Dermis microvascular lymphatic vessel endothelial cell (primary cell): ENCODE measurements at places on chromosomes 3 and 15. TPM values are rescaled to one million over a fixed set of nuclear protein-coding genes. Genes with fewer than 3 reads are reported as not detected.

- DNase-seq, result no peak
Measured at GRCh38 chr15:98884894-98885293, 122.7 kb downstream of the PGPEP1L start.

Gene CCR2
- not detected in 2 replicates for total RNA-seq

DNA sequence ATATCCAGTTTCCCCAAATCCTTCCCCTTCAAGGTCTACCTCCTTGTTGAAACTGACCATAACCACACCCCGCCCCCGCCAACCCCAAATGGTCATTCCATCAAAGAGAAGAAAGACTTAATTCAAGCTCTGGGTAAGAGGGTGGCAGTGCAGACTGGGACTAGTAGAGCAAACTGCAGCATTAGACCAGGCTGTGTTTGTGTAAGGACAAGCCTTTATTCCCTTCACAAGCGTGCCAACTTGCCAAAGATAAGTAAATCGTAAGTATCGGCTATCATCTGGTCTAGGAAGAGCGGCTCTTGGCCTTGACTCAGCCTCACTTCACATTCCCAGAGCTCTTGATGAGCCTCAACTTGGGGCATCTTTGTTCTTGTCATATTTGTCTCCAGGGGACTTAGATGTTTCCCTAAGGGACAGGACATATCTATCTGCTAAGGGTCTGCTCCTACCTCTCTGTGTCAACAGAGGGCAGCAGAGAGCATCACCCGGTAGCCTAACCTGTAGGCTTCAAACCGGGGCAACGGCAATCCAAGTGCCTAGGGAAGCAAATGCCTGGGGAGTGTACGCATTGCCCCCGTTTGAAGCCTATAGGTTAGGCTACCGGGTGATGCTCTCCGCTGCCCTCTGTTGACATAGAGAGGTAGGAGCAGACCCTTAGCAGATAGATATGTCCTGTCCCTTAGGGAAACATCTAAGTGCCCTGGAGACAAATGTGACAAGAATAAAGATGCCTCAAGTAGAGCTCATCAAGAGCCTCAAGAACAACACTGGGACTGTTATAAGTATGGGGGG, 8.9 kb upstream of the MAP3K13 start:
- DNase-seq, result peak; percentile 43

Gene CD200R1
- total RNA-seq, result not detected in 2 replicates

DNA sequence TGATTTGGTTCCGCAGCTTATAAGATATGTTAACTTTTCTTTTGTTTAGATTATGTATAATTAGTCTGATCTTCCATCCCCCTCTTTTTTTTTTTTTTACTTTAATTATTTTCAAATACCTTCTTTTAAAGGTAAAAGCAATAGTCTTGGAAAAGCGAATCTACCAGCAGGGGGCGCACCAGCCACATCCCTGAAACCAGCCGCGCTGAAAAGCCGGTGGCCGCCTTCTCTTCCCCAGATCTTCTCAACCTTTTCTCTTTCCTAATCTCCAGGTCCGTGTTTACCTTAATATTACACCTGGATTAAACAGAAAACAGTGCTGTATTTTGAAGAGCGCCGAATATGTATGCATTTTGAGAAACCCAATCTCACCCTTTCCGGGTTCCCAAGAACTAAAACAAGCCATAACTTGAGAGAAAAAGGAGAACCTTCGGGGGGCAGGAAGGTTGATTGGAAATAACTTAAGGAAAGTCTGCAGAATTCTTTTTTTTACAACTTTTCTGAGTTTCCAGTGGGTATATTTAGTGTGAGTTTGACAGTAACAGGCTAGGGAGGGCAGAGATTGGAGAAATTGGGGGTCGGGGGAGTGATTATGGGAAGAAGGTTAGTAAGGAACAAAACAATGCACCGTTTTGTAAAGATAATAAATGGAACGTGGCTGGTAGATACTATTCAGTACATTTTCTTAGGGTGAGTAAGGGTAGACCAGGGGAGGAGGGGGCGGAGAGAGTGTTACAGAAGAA, 2.0 kb upstream of the SOX2 start:
- peak; percentile 69 for DNase-seq

DNA sequence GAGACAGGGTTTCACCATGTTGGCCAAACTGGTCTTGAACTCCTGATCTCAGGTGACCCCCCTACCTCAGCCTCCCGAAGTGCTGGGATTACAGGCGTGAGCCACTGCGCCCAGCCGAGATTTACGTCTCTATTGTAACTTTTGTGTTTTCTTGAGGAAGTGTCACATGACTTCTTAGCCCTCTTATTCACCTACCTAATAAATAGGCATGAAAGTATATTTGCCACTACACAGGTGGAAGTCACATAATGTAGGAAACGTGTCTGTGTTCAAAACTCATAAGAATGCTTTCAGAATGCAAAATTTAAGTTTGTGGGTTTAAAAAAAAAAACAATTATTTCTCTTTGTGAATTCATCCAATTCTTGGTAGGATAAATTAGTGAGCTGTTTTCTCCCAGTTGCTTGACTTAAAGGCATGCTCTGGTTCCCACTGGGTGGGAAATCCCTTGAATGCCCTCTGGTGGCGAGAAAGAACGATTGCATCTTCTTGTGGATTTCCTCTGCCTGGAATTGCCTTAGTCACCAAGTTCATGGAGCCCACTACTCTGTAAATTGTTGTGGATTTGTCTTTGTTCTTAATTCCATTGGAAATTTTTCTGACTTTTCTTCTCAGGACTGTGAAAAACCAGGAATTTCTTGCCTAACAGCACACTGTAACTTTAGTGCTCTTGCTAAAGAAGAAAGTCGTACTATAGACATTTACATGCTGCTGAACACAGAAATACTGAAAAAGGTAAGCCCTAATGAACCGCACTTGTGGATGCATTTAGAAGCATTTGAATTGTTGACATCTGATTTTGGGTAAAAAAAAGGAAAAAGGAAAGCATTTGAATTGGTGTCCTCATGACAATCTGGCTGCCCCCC, 82.2 kb upstream of the CTDSPL start:
- peak; percentile 82 for DNase-seq

DNA sequence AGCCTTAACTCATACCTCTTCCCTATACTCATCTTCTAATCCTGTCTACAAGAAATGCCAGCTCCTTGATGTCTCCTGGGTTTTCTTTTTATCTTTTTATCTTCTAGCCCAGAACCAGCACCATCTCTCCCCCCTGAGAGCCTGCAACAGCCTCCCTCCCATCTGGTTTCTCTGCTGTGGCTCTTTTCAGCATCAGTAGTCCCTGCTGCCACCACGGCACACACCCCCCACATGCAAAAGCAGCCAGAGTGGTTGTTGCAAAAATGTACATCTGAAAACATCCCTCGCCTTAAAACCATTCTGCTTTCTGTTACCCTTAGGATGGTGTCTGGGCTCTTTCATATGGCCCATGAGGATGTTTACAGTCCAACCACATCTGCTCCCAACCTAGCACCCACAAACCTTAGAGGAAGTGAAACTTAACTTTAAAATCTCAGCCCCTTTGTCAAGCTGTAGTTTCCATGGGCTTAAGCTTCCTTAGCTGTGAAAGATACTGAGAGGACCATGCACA, 775 bp downstream of the TTC21A start:
- no peak for DNase-seq

DNA sequence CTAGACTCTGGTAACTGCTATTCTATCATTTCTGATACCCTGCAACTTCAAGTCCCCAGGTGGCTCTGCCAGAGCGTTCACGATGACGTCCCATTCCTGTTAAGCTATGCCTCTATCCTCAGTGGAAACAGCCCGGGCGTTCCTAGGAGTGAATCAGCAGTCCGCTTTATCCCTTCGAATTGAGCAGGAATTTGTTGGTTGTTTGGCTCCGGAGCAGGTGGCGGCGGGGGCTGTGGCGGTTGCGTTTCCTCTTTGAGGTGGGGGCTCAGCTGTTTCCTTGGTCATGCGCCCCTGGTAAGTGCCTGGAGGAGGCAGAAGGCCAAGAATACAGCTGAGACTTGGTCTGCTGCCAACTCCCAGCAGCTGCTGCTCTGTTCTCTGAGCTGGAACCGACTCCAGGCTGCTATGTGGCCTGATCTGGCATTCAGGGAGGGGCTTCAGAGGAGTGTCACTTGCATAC, 25.2 kb downstream of the ARPP21 start:
- DNase-seq, result peak; percentile 88

DNA sequence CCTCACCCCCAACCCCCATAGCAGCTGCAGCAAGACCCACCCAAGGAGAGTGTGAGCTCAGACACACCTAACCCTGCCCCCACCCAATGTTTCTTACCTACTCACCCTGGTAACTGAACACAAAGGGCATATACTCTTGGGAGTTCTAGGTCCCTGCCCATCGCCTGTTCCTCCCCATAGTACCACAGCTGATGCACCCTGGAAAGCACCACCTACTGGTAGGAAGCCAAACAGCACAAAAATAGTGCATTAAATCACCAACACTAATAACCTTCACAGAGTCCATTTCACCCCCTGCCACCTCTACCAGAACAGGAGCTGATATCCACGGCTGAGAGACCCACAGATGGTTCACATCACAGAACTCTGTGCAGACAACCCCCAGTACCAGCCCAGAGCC, 245.2 kb downstream of the EFHB start:
- DNase-seq, result no peak

- DNase-seq, result peak; percentile 1
Measured at GRCh38 chr3:142501004-142501926, 53.4 kb upstream of the XRN1 start.

GRCh38 chr3:139281522-139282196, 62.2 kb upstream of the MRPS22 start:
- DNase-seq, result no peak

- peak; percentile 17 for DNase-seq
Measured at GRCh38 chr3:37400945-37401344, 226.6 kb upstream of the LRRFIP2 start.

Gene GNAT1
- total RNA-seq, result under 0.01 TPM in 1 of 2 replicates, not detected in the other

Gene VPS33B
- 7.8 and 11.3 TPM in 2 replicates for total RNA-seq

DNA sequence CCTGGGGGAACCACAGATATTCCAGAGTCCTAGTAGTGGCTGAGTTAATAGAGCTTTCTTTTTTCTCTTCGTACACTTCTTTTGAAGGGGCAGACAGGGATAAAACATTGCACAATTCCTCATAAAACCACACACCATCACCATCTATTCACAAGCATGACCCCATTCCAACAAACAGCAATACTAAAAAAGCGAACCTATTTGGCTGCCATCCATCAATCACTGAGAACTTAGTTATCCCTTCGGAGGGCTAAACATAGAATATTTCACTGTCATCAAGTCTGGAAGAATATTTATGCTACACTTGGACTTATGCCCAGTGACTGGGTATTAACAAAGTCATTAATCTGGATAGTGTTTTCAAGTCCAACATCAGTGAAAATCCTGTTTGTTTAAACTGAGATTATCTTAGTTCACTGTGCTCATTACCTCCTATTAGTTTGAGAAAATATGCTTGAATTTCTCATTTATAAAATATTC, 80.3 kb upstream of the PRTG start:
- DNase-seq, result peak; percentile 74

DNA sequence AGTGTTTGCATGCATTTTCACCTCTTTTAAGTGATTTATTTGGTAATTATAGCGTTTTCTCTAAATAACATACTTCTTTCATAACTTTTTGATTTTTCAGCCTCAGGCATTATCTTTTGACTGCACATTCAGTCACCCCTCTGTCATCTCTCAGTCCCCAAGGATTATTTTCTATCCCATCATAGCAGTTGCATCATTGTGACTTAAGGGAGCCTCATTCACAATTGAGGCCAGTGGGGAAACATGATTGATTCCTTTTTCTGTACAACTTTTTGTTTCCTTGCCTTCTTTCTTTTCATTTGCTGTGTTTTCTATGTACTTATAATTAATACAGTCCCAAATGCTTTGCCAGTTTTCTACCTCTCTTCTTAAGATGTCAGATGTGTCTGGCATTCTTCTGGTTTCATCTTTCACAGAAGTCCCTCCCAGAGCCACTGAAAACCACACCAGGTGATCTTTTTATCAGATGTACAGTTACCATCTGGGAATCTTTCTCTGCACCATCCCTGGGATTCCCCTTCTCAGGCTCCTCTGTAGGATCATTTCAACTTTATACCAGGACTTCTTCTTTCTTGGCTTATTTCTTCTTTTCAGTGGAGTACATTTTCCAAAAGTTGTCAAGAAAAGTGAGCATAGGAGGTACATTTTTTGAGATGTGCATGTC, 151.4 kb downstream of the RAP2B start:
- DNase-seq, result no peak
